NCI-H1048 (cell line): ENCODE measurements at places on chromosomes 1 and 21.

- DNase-seq: no peak
Observed at GRCh38 chr1:117673405-117673804, 67.6 kb downstream of the TENT5C start.

- no peak for DNase-seq
Observed at GRCh38 chr1:212283741-212284140, 1.5 kb upstream of the PPP2R5A start.

GRCh38 chr1:109880971-109881894, 29.4 kb upstream of the CSF1 start:
- DNase-seq: no peak

- DNase-seq: no peak
Observed at GRCh38 chr1:78688697-78689096, 39.1 kb downstream of the IFI44 start.

DNA sequence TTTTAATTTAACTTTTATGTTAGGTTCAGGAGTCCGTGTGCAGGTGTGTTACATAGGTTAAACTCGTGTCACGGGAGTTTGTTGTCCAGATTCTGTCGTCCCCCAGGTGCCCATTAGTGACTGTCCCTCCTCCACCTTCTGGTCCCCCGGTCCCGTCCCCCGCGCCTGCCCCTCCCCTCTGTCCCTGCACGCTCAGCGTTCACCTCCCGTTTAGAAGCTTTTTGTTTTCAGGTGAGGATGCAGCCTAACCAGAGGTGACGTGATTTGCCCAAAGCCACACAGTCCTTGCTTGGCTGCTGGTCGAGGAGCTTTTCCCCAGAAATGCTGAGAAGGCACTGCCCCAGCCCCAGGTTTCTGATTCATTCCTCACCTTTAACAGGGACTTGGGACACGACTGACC, 844 bp downstream of the C1orf146 start:
- DNase-seq: no peak

GRCh38 chr1:204651843-204652421, 33.6 kb downstream of the LRRN2 start:
- DNase-seq: no peak

GRCh38 chr21:41605178-41605933, 97.4 kb upstream of the TMPRSS2 start:
- DNase-seq: no peak

DNA sequence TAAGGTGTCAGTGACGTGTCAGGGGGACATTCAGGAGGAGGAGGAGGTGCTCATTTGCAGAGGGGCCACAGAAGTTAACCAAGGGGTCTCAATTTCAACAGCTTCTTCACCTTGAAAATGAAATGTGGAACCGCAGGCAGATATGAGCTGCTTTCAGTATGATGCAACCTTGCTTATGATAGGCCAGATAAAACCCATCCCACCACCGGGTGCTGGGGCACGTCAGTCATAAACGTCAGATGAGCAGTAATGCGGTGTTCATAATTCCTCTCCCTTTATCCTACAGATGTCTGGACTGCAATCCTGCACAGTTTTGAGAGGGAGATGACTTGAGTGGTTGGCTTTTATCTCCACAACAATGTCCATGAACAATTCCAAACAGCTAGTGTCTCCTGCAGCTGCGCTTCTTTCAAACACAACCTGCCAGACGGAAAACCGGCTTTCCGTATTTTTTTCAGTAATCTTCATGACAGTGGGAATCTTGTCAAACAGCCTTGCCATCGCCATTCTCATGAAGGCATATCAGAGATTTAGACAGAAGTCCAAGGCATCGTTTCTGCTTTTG, 1.7 kb downstream of the PTGFR start:
- no peak for DNase-seq

GRCh38 chr1:156429313-156430060, 60.5 kb downstream of the RHBG start:
- no peak for DNase-seq

DNA sequence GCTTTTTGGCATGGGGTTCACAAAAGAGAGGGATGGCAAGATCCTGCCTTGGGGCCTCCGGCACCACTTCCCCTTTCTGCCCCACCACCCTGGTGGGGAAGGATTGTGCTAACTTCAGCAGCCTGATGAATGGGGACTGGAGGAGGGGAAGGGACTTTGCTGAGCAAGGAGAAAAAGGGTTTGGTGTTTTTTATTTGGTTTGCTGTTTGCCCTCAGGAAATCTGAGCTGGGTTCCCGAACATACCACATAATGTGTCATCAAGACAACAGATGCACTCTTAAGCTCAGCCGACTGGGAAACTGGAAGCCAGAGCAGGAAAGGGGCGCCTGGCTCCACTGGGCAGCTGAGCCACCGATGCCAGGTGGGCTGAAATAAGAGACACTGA, 19.8 kb downstream of the OLFML2B start:
- DNase-seq: no peak

DNA sequence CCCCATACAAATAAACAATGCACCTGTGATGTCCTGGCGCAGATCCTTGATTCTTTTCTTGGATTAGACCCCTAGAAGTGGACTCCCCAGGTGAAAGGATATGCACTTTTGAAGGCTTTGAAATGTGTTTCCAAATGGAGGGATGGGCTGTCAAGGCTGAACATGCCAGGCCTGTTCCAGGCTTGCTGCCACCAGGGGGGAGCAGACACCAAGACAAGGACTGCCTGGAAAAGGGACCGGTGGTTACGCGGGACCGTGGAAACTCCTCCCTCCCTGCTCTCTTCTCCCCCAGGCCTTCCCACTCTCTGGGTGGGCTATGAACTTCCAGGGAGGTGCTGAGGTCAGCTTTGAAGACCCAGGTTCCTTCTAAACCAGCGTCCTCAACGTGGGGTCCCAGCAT, 12.7 kb downstream of the C1QB start:
- DNase-seq: no peak

- DNase-seq: no peak
Observed at GRCh38 chr1:152440635-152441471, 26.8 kb upstream of the CRNN start.

DNA sequence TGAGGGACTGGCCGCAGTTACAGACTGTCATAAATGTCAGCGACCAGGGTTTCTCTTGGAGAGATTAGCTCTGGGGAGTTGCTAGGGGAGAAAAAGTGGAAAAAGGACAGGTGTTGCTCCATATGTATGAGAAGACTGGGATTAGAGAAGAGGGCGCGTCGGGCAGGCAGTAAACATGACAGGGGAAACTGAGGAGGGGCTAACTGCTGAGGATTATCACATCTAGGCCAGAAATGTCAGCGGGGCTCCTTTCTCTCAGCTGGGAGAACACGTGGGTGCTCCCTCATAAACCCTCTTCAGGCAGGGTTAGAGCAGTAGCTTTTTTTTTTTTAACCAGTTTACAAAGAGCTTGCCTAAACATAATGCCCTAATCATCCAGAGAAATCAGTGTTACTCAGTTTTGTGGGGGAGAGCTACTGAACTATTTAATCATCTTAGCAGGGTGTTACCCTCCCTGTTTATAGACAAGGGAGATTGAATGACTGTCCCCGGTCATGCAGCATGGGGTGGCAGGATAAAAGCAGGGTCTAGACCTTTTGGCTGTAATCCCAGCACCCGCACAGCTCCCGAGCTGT, 35.2 kb downstream of the ELAPOR1 start:
- DNase-seq: no peak

DNA sequence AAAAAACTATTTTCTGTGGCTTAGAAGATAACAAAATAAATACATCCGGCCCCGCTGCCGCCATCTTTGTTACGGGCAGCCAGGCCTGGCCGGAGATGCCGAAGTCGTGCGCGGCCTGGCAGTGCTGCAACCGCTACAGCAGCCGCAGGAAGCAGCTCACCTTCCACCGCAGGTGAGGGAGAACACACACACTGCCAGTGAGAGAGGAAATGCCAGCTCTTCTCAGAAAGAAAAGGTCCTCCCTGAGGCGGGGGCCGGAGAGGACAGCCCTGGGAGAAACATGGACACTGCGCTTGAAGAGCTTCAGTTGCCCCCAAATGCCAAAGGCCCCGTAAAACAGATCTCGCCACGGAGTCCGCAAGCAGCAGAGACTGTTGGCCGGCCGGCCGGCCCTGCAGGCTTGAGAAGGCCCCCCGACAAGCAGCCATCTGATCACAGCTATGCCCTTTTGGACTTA, 323.2 kb downstream of the AMY1C start:
- DNase-seq: no peak

DNA sequence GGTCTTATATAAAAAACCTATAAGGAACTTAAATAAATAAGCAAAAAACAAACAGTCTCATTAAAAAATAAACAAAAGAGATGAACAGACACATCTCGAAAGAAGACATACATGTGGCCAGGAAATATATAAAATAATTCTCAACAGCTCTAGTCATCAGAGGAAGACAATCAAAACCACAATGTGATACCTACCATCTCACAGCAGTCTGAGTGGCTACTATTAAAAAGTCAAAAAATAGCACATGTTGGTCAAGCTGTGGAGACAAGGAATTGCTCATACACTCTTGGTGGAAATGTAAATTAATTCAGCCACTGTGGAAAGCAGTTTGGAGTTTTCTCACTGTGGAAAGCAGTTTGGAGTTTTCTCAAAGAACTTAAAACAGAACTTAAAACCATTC, 100.3 kb upstream of the ADAMTS5 start:
- no peak for DNase-seq

DNA sequence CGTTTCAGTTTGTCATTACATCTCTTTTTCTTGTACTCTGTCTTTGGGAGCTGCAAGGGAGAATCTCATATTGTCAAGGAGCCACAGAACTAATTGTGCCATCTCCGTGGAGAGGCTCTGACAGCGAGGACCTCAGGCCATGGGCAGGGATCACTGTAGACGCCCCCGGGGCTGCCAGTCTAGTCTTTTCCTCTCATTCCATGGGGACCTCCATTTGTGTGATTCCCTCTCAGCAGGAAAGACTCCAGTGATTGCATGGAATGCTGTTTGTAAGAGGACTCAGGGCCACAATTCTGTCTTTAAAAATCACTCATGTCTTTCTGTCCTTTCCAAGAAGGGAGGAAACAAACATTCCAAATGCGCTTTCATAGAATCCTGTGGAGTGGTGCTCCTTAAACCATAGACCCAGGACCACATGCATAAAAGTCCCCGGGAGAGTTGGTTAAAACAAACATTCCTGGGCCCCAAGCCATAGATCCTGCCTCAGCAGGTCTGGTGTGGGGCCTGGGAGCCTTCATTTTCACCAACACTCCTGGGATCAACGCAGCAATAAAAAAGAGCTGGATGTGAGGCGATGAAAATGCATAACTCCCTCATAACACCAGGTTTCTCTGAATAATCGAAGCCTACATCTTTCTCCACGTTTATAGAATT, 104.5 kb downstream of the ZP4 start:
- no peak for DNase-seq

DNA sequence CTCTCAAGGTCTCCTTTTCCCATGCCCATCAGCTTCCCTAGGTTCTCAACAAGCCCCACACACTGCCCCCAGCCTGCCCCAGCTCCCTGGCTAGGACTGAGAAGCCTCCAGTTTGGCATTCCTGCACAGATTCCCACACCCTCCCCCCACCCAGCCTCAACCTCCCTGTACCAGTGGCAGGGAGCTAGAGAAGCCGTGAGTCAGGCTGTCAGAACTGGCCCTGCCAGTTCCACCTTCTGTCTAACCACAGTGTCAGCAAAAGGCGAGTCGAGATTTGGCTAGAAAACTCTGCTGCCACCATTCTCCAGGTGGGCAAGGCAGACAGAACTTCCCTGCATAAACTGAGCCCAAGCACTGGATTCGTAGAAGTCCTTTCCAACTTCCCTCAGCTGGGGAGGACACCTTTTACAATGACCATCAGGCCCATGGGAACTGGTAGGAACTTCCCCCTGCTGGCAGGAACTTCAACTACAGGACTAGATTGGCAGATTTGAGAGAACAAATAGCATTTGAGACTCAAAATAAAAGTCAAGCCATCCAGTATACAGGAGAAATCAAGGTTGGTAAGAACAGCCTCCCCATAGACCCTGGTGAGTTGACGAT, 31.0 kb downstream of the TNNT2 start:
- DNase-seq: no peak

DNA sequence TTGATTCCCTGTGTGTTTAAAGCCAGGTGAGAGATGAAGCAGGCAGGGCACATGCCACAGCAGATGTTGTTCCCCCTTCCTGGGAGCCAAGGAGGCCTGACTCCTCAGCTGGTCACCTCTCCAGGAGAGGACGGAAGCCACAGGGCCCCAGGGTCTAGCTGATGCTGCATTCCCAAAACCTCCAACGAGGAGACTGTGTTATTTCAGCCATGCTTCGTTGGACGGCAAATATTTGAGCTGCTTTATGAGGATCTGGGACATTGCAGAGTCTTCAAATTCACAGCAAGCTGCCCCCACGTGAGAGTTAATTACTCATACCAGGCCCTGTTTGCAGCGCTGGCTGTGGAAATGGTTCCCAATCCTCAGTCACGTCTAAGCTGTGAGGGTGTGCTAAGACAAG, 85.3 kb downstream of the CDC7 start:
- no peak for DNase-seq

DNA sequence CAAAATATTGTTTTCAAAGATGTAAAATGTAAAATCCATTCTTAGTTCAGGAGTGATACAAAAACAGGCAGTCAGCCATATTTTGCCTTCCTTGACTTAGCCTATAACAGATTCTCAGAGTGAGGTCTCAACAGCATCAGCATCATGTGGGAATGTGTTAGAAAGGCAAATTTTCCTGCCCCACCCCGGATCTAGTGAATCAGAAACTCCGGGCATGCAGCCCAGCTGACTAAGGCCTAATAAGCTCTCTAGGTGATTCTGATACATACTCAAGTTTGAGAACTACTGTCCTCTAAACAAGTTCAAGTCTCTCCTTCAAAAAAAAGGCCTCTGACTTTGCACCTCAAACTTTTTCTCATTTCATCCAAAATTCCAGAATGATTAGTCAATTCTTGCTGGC, 46.9 kb upstream of the PRRC2C start:
- DNase-seq: no peak

DNA sequence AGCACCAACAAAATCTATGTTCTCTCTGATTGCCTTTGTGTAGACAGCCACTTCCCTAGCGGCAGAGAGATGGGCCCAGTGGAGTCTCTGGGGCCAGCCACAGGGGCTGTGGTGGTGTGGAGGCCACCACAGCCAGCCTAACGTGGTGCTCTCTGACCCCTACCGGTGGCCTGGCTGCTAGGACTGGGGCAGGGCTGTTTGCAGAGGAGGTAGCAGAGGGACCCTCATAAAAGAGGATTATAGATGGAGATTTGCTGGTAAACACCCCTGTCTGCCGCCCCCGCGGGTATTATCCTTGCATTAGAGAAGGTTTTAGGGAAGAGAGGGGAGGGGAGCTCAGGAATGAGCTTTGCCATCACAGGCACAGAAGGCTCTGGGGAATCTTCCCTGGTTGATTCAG, 310.3 kb upstream of the VAMP3 start:
- DNase-seq: no peak

- no peak for DNase-seq
Observed at GRCh38 chr1:101005871-101006270, 19.7 kb downstream of the DPH5 start.

GRCh38 chr1:244210884-244211558, 159.9 kb downstream of the ZBTB18 start:
- DNase-seq: no peak

DNA sequence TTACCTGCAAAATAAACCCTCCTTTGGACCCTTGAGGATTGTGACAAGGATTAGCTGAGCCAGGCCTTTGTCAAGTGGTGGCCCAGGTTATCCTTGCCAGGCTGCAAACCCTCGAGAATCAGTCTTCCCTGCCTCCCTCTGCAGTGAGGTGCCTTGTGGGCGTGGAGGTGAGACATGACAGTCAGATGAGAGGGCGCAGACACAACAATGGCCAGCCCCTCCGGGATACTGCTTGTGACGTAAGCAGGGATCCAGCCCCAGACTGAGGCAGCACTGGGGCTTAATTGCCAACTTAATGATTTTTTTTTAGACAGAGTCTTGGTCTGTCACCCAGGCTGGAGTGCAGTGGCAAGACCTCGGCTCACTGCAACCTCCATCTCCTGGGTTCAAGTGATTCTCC, 104.6 kb downstream of the LAMC2 start:
- no peak for DNase-seq

GRCh38 chr1:236018885-236019453, 45.9 kb downstream of the NID1 start:
- DNase-seq: no peak
